ENCODE measurements at places on chromosomes 11 and 22.

- no peak for DNase-seq
These were observed 4.3 kb downstream of the SCUBE1 start for GRCh38 chr22:43338766-43339345.

GRCh38 chr11:83836883-83837654 lies 550.9 kb upstream of the CCDC90B start:
- peak; percentile 14 for DNase-seq

DNA sequence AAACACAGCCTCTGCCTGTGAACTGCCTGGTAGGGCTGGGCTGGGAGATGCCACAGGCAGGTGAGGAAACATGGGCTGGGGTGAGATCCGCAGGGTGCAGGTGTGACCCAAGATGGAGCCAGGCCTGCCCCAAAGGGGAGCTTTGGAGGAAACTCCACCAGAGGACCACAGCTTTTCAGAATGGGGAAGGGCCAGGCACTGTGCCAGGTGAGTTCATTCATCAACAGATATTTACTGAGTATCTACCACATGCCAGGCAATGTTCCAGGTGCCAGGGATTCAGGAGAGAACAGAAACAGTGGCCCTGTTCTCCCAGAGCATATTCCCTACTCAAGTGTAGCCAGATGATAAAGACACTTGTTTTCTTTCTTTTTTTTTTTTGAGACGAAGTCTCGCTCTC lies 11.2 kb downstream of the RTN4RL2 start:
- no peak for DNase-seq

- DNase-seq = no peak
These were observed 388 bp downstream of the TMEM121B start for GRCh38 chr22:17120711-17121232.

DNA sequence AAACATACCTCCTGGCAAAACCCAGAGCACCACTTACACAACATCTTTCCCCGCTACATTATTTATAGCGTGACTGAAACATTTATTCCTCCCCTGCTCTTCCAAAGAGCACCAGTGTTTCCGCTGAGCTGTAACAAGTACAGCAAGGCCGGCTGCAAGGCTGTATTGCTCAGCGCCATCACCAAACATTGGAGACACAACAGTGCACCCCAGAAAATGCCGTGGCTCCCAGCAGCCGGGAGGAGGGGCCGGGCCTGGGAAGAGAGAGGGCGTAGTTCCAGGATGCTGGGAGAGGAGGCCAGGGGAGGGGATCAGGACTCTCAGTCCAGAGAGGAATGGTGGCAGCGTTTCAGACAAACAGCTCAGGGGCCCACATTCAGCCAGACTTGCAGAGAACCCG lies 133.2 kb downstream of the DSCAML1 start:
- no peak for DNase-seq

- DNase-seq = no peak
These were observed 1048.4 kb downstream of the BRD1 start for GRCh38 chr22:48779211-48779643.

DNA sequence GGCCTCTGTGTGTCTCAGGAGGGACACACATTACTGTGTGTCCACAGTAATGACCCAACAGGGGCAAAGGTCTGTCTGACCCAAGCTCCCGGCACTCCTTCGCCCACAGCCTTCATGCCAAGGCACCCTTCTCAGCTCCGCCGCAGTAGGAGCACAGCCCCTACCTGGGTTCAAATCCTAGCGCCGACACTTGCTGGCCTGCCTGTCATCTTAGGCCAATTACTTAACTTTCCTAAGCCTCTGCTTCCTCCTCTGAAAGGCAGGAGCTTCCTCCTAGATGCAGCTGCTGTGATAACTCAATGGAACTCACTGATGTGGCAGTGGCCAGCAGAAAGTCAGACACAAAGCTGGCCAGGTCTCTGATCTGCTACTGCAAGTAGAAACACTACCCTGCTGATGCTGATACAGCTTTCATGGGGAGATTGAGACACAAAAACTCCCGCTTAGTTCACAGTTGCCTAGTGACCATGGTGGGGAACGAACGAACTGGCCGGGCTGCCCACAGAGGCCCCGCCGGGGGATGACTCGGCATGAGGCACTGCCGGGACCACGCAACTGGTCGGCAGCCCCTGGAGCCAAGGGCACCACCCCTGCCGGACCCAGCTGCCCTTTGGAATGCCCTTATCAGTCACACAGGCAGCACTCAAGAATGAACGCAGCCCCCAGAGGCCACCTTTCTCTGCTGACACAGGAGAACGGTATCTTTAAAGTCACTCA lies 8.1 kb downstream of the EHD1 start:
- no peak for DNase-seq

GRCh38 chr22:47084226-47084625 lies 321.8 kb downstream of the TBC1D22A start:
- no peak for DNase-seq
